ENCODE measurements at places on chromosomes 2 and 18. TPM values are rescaled to one million over a fixed set of nuclear protein-coding genes. Genes with fewer than 3 reads are reported as not detected.

DNA sequence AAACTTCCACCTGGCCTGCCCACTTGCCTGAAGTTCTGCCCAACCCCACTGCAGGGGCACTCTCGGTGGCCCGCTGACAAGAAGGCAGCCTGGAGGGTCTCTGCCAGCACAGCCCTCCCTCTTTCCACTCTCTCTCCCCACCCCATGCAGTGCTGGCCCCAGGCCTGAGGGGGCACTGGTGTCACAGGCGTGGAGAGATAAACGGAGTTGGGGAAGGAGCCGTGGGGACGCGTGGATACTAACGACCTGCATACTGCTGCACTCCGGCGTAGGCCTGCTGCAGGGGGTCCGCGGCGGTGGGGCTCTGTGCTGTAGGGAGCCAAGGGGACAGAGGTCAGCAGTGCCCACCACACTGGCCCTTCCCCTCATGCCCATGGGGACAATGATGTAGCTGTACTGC, 299.3 kb downstream of the CELF4 start:
- no peak for DNase-seq
- no peaks in the 10 kb centered on the region for H3K4me1 ChIP-seq
- H3K27me3 ChIP-seq = no peaks in the 10 kb centered on the region
- no peaks in the 10 kb centered on the region for H3K36me3 ChIP-seq
- no peak overlapping the region for H3K4me3 ChIP-seq
- no peak overlapping the region for H3K27ac ChIP-seq

- DNase-seq = no peak
- H3K27me3 ChIP-seq = no peaks in the 10 kb centered on the region
- no peak overlapping the region for H3K27ac ChIP-seq
These were observed 108.2 kb upstream of the UBE2E3 start for GRCh38 chr2:180872255-180872654.

The THUMPD2 gene
- total RNA-seq = 8.3 TPM

GRCh38 chr2:160666154-160667060, 172.8 kb upstream of the RBMS1 start:
- H3K4me1 ChIP-seq = peaks cover 5% of the 10 kb centered on the region
- peak overlapping the region; percentile 82 for H3K27ac ChIP-seq
- DNase-seq = no peak
- no peaks in the 10 kb centered on the region for H3K27me3 ChIP-seq
- H3K4me3 ChIP-seq = no peak overlapping the region

The PID1 gene
- 60.3 TPM for total RNA-seq

The SPC25 gene
- total RNA-seq = not detected

DNA sequence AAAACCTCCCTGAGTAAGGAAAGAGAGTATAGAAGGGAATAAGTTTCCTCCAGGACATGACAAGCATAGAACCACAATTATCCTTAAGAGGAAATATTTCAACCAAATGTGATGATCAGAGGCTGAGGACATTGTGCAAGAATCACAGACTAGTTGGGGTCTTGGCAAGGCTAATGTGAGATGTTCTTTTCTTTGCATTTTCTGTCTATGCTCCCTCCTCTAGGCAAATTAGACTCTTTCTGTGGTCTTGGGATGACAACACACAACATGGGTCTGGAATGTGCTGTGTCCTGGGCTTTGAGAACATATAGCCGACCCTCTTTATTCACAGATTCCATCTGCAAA, 32.0 kb upstream of the IL1RL1 start:
- no peaks in the 10 kb centered on the region for H3K4me1 ChIP-seq
- no peak overlapping the region for H3K4me3 ChIP-seq
- DNase-seq = no peak
- no peaks in the 10 kb centered on the region for H3K27me3 ChIP-seq
- H3K36me3 ChIP-seq = no peaks in the 10 kb centered on the region
